Ecto neural progenitor cell (in vitro differentiated cells): ENCODE measurements at places on chromosomes 2 and 18.

GRCh38 chr2:197813093-197813787 is 8.8 kb downstream of the PLCL1 start:
- no peak for DNase-seq

GRCh38 chr2:44531289-44531688 is 169.5 kb downstream of the CAMKMT start:
- DNase-seq, result no peak

DNA sequence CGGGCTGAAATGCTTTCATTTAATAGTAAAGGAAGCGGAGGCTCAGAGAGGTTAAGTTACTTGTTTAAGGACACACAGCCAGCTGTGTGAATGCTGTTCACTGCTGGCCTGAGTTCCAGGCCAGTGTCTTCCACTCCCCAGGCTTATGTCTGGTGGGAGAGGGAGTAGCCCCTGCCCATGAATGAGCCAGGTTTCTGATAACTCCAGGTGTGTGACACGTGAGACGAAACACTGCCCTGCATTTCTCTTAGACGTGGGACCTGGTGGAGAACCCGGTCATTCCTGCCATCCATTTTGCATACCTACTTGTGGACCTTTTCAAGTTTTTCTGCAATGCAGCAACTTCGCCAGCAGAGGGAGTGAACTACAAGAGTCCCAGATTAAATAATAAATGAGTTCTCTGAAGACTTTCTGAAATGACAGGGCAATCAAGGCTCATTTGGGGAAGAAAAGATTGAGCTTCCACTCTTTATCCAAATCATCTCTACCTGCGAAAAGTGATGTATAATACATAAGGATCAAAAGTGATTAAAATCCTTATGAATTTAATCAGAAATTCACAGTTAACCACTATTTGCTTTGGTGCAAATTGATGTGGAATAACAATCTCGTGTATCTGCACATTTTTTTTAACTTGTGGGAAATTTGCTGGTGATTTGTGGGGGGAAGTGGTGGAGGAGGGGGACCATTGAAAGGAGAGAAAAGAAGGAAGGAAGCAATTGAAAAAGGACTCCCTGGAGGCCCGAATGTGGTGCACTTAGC is 79.4 kb upstream of the ASB18 start:
- peak; percentile 62 for DNase-seq

DNA sequence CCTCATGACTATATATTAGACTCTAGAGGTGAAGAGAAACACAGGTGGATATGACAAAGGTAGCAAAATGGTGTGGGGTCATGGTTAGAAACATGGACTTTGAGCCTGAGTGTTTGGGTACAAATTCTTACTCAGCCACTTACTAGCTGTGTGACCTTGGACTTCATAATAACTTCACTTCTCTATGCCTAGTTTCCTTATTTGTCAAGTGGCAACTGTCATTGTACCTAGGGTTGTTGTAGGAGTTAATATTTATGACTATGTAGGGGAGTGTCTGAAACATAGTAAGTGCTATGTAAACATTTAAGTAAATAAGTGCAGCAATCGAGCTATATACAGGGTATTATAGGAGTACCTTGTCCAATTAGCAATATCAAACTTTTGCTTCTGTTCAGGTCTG is 49.7 kb upstream of the RAPH1 start:
- no peak for DNase-seq

- no peak for DNase-seq
These were observed 46.8 kb downstream of the EPG5 start for GRCh38 chr18:45920367-45920766.

DNA sequence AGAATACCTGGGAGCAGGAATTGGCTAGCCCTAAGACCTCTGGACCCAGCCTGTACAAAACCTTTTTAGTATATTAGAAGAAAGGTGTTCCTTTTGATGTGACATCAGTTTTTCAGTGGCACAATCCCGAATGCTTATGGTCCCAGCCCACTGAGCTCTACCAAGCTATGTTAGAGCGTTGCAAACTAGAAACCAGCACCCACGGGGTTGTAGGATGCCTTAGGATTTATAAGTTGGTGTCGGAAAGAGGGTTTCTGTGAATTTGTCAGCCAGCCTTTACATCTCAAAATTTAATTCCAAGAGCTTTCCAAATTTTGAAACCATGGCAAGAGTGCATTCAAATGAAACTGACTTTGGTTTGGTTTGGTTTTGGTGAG is 499 bp upstream of the LMAN1 start:
- no peak for DNase-seq

DNA sequence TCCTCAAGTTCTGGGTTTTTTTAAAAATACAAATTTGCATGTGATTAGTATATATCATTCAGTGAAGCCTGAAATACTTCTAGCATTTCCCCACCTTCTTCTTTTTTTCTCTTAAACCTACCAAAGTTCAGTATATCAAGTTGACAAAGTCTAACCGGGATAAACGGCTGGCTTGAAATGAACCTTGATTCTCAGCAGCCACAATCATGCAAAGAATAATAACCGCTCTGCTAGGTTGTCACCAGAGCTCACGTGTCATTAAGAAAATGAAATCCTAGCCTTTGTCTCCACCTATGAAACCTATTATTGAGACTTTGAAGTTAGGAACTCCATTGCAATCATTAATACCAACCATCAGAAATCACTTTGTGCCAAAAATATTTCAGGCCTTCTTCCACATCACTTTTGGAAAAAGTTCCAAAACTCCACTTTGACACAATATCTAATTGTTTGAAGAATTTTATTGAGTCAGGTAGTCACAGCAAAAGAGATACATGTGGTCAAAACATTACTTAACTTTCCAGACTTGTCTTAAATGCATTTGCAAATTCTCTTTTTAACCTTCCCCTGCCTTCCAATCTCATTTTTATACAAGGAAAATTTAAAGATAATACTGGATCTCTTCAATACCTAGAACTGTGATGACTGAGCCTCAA is 285.6 kb upstream of the ACVR2A start:
- no peak for DNase-seq

DNA sequence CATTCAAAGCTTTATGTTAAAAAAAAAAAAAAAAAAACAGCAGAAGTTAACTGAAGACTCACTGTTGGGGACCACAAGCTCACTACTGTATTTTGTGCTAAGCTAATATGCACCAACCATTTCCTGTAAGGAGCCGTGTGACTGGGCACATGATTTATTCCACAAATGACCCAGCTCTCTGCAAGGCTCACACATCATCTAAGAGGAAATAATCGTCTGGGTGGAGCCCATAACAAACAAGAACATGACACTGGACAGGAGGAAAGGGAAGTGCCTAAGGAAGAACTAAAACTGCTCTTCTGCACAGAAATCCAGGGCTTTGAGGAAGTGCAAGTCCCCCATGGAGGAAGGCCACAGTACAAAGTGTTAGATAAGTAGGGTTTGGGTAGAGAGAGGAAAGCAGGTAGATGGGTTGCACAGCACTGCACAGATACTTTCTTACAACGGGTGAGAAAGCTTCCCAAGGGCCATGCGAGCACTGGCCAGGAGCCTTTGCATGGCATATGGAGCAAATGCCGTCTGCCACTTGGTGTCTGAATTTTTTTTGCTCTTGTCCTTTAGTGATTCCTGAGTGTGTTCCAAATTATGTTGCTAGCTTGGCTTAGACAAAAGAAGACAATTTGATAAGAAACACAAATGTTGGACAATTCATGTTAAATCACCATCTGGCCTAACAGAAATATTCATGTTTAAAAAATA is 24.4 kb downstream of the NFE2L2 start:
- DNase-seq, result no peak

- no peak for DNase-seq
These were observed 89.0 kb downstream of the ZNF532 start for GRCh38 chr18:58953627-58954026.
